ENCODE measurements at places on chromosomes 2 and 18.
A peak's percentile ranks its signal among the peaks of the same experiment; 100 is the strongest.

DNA sequence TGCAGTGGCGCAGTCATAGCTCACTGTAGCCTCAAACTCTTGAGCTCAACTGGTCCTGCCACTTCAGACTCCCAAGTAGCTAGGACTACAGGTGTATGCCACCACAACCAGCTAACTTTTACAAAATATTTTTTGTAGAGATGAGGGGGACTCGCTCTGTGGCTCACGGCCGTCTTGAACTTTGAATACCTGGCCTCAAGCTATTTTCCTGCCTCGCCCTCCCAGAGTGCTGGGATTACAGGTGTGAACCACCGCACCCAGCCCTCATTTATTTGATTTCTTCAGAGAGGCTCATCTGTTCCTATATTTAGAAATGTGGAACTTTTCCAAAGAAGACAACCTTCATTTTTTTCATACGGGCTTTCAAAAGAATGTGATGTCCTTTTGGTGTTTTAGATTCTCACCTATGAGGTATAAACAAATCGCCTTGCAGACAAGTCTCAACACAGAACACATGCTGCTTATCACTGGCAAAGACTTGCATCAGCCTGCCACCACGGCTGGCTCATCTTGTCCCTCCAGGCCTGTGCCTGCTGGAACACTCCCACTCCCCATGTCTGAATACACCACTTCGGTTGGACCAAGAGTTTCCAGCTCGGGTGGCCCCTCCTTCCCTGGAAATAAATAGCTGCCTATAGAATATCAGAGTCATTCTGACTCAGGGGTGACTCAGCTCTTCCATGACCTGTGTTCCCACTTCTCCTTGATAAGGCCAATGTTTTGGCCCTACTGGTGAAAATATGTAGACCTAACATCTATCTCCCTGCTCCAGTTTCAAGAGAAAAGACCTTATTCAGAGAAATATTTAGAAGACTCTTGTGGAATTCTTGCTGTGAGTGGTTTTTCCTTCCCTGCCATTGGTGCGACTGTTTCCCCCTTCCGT, 202.6 kb downstream of the TGIF1 start:
- DNase-seq, result peak; percentile 88

GRCh38 chr2:174350018-174350417, 15.3 kb downstream of the SP9 start:
- DNase-seq, result no peak

DNA sequence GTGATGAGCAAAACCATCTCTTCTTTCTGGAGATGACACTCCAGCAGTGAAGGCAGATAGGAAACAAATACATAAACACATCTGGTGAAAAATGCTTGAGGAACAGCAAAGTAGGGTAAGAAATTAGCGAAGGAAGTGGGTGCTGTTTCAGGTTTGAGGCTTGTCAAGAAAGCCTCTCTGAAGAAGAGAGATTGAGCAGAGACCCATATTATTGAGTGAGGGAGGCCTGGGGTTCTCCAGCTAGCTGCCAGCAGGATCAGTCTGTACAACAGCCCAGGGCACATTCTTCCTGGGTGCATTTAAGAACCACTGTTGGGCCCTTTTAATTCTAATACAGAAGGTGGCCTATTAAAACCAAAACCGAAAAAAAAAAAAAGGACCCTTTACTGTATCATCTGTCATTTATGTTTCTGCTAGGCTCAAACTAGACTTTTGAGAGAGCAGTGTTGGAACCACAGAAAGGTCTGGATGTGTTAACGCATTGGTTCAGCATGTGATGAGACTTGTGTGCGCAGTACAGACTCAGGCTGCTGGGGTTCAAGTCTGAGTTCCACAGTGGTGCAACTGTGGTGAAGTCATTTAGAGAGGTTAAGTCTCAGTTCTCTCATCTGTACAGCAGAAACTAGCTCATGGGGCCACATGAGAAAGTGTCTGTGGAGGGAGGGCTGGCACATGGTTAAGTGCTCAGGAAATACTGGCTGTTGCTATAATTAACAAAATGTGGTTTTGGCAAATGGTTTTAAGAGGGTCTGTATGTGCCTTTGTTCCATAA, 28.9 kb downstream of the MGAT5 start:
- no peak for DNase-seq

GRCh38 chr2:26754972-26755670, 9.0 kb upstream of the SLC35F6 start:
- no peak for DNase-seq

GRCh38 chr2:32452338-32453064, 95.7 kb downstream of the BIRC6 start:
- DNase-seq, result no peak

GRCh38 chr2:138293045-138293444, 208.5 kb upstream of the SPOPL start:
- no peak for DNase-seq

- DNase-seq, result no peak
Measured at GRCh38 chr2:111697560-111697959, 186.4 kb downstream of the ANAPC1 start.

DNA sequence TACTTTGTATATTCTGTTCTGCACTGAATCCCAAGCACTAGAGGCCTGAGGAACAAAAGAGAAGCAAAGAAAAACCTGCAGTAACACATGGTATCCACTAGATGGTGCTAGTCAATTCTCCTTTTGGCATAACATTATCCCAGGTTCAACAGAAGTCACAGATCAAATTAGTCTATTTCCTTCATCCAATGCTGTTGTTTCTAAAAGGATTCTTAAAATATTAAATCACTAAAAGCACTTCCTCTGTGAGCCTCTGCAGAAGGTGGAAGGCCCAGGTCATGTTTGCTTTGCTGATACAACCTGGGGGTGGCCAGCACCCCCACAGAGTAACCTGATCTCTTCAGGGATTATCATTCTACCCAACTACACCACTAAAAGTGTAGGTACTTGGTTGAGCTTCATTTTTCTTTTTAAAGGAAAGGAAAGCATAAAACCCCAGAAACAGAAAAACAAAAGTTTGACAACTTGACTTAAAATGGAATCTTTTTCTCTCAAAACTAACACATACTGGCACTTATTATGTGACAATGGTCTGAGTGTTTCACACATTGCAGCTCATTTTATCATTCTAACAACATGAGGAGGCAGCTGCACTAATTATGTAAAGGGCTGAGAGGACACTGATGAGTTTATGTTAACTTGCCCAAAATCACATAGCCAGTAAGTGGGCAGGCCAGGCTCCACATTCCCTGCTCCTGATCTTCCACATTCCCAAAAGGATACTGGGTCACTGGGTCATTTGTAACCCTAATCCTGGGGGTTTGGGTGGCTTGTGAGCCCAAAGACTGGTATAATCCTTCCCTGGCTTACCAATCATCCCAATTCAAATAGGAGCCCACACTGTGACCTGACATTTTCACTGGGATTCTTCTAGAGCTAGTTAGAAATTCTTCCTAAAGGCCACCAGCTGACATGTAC, 66.8 kb upstream of the DNER start:
- DNase-seq, result peak; percentile 70

GRCh38 chr18:80166240-80166639, 57.2 kb downstream of the ADNP2 start:
- DNase-seq, result no peak
